ENCODE measurements at places on chromosomes 5 and 9.

DNA sequence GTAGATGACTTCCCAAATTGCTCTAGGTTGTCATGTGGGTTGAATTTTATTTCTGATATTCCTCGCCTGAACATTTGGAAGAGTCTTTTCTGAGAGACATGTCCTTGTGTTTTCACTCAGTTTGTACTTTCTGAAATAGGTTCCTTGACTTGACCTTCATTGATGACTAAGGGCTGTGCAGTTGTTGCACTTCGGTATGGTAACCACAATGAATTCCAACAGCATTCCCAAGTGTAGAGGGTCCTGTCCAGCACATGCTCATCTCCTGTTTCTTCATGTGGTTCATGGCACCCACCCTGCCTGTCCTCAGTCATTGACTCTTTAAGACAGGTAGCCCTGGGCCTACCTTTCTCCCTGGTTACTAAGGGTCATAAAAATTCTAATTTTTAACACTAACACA, 527.8 kb downstream of the MTRR start:
- no peak for DNase-seq

DNA sequence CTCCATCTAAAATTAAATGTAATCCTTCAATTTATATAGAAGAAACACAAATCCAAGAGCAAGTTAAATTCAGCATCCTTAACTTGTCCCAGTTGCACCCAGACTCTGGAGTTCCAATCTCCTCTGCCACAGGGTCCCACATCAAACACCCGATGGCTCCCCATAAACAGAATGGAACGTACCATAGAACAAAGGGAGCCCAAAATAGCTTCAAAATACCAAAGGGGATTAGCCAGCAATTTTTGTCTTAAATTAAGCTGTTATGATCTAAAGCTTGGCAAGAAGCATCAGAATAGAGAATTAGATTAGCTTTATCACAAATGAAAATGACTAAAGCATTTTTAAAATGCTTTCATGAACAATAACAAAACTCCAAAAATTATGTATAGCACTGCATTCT, 112.8 kb downstream of the FANCC start:
- no peak for DNase-seq

GRCh38 chr5:90932052-90932699, 373.6 kb downstream of the ADGRV1 start:
- peak; percentile 57 for DNase-seq

DNA sequence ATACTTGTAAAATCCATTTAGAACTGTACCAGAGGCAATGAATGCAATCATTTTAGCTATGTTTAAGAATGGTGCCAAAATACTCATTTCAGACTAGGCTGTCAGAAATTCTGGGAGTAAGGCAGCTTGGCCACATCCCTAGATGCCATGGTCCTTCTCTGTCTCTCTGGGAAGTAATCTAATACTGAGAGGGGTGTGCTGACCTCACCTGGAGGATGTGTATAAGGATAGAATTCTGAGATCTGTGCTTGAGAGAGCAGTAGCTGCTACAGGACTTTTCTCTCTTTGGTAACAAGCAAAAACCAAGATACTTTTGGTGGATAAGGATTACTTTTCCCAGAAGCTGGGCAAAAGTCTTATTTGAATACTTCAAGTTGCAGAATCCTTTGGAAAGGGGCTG, 68.1 kb upstream of the MRPS30 start:
- DNase-seq = no peak

Data from HFFc6 (cell line).